K562 (cell line): ENCODE measurements at places on chromosomes 6 and 20.
A peak's percentile ranks its signal among the peaks of the same experiment; 100 is the strongest.

GRCh38 chr6:14824484-14825275 is 421.2 kb upstream of the JARID2 start:
- DNase-seq, result no peak

GRCh38 chr6:1952740-1953360 is 292.6 kb downstream of the GMDS start:
- no peak for DNase-seq

DNA sequence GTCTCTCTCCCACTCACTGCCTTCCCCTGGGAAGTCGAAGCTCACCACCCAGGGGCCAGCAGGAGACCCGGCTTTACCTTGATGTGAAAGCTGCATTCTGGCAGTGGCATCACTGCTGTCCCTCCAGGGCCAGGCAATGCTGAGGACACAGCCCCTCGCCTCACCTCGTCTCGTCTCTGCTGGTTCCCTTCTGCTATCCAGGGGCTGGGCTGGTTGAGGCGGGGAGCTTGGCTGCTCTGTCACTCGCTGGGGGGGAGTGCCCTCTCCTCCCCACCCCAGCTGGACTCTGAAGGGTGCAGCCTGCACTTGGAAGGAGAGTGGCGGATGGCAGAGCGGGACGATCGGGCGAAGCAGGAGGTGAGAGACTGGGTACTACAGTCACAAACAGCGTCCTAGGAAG is 12.7 kb upstream of the DSN1 start:
- DNase-seq, result no peak

- DNase-seq, result no peak
Observed at GRCh38 chr6:52534966-52535390, 41.9 kb downstream of the TRAM2 start.

- no peak for DNase-seq
Observed at GRCh38 chr6:67433124-67433523, 1202.0 kb upstream of the ADGRB3 start.

DNA sequence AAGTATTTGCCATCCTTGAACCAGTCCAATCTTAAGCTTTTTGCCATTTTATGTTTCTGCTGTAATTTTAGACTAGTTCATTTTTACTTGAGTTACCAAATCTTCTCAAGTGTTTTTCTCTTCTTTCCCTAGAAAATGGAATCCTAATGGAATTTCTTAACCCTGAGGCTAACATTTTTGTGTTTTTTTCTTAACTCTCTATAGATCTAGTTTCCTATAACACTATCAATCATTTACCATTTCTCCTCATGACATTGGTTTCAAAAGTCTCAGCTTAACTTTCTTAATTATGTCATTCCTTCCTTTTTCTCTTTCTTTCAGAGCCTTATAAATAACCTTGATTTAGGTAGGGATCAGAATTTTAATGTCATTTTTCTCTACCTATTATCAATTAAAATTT is 54.8 kb downstream of the SENP6 start:
- no peak for DNase-seq

- peak; percentile 58 for DNase-seq
Observed at GRCh38 chr20:53142225-53143127, 170.3 kb downstream of the TSHZ2 start.

DNA sequence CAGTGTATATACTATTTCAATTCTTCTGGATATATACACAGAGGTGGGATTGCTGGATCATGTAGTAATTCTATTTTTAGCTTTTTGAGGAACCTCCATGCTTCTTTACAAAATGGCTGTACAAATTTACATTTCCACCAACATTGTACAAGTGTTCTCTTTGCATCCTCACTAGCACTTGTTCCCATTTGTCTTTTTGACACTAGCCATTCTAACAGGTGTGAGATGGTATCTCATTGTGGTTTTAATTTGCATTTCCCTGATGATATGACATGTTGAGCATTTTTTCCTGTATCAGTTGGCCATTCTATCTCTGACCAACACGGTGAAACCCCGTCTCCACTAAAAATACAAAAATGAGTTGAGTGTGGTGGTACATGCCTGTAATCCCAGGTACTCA is 68.1 kb upstream of the PMEPA1 start:
- no peak for DNase-seq

- DNase-seq, result peak; percentile 81
Observed at GRCh38 chr6:44304282-44305199, 8.6 kb downstream of the AARS2 start.

DNA sequence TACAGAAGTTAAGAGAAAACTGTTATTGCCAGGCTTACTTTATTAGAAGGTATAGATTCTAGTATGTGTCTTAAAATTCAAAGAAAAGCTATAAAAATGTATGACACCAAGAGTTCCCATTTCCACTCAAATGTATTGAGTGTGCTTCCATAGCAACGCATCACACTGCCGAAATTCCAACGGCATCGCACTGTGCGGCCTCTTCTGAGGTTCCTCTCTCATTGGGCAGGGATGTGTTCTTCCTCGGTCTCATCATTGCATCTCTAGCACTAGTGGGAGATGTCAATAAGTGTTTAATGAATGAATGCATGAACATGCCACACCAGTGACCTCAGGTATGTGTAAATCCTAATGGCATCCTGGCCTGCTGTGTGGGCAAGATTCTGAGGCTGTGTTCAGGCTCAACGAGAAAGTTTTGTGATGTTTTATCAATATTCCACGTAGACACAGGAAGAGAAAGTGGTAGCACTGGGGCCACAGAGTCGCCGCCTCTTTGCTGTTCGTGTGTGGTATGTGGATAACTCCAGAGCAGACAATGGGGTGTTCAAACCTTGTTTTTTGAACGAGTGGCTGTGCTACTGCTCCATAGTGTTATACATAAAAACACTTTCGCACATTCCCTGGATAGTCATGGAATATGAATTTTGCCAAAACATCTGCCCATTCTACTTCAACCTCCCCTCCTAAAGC is 171.6 kb downstream of the ADGB start:
- DNase-seq, result no peak

GRCh38 chr6:36297511-36297910 is 27.7 kb downstream of the PNPLA1 start:
- no peak for DNase-seq

DNA sequence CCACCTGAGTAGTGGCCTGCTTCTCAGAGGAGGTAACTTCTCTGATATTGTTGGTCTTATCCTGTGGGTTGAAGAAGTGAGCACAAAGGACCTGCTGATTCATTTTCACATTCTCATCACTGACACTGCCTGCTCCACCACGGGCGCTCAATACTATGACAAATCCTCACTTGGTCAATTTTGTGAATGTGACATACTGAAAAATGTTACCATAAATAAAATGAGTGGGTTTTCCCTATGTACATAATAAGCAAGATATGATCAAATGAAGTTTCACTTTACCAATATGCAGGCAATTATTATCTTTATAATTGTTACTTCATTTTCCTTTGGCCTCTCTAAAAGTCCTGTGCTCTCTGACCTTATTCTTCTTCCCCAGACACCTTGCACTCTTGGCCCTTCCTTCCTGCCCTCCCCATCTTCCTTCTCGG is 71.5 kb upstream of the RIPOR2 start:
- DNase-seq, result no peak

DNA sequence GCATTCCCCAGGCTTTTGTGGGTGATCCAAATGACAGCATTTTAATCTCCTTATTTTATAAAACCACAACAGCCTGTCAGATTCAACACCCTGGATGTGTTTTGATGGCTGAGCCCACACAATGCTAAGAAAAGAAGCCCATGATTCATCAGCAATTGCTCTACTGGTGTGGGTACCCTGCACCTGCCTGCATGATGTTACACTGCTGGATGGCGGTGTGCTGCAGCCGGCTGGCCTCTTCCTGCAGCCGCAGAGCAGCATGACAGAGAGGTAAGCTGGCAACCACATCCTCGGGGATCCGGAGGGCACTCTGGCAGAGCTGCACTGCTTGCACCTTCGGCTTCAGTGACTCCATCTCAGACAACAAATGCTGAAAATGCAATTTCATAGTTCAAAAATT is 327.5 kb downstream of the SYNE1 start:
- DNase-seq, result no peak

- DNase-seq, result no peak
Observed at GRCh38 chr20:10402938-10403608, 30.9 kb downstream of the MKKS start.

GRCh38 chr20:41011551-41012067 is 17.0 kb upstream of the TOP1 start:
- DNase-seq, result no peak

- DNase-seq, result no peak
Observed at GRCh38 chr6:80792151-80792550, 685.7 kb downstream of the BCKDHB start.

DNA sequence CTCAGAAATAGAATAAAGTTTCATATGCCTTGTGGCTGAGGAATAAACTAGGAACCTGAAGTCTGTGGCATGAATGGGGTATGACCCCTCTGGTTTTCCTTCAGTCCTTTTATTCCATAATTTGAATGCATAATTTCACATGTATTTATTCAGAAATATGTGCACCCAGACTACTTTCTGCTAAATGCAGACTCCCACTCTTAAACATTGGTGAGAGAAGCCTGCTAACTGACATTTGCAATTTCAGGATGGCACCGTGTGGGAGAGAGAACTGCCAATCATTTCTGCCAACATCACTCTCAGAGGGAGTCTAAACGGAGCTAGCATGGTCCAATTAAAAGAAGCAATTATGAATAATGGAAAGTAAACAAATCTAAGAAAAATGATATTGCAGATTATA is 141.3 kb downstream of the ADGRB3 start:
- DNase-seq, result no peak

DNA sequence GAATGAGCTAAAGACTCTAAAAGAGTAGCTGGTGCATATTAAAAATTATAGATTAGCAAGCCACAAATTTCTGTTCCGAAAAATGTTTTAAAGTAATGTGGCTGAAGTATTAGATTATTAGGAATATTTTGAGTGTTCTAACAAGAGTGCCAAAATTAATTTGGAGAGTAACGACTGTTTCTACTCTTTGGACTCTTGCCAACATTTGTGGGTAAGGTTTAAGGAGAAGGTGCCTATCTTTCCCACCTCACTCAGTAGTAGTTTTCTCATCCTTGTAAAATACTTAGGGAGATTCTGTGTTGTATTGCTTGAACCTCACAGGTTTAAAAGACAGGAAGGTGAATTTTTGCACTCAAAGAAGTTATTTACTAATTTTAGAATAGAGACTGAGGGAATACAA is 5.0 kb downstream of the HSF2 start:
- DNase-seq, result peak; percentile 10

- DNase-seq, result no peak
Observed at GRCh38 chr20:15071085-15071808, 733.8 kb upstream of the FLRT3 start.

DNA sequence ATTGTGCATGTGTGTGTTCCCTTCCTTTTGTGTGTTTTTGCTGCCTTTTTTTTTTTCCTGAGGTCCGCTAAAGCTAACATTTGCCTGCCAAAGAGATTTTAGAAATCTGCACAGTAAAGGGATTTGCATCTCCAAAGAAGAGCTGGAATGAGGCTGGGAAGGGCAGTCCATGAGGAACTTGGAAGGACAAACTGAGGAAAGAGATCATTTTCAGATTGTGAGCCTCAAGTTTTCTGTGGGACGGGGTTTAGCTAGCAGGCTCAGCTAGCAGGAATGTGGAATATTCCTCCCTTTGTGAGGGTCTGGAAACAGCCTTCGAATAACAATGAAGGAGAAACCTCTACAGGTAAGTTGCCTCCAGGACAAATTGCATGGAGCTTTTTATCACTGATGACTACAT is 3.8 kb downstream of the INSM1 start:
- no peak for DNase-seq

DNA sequence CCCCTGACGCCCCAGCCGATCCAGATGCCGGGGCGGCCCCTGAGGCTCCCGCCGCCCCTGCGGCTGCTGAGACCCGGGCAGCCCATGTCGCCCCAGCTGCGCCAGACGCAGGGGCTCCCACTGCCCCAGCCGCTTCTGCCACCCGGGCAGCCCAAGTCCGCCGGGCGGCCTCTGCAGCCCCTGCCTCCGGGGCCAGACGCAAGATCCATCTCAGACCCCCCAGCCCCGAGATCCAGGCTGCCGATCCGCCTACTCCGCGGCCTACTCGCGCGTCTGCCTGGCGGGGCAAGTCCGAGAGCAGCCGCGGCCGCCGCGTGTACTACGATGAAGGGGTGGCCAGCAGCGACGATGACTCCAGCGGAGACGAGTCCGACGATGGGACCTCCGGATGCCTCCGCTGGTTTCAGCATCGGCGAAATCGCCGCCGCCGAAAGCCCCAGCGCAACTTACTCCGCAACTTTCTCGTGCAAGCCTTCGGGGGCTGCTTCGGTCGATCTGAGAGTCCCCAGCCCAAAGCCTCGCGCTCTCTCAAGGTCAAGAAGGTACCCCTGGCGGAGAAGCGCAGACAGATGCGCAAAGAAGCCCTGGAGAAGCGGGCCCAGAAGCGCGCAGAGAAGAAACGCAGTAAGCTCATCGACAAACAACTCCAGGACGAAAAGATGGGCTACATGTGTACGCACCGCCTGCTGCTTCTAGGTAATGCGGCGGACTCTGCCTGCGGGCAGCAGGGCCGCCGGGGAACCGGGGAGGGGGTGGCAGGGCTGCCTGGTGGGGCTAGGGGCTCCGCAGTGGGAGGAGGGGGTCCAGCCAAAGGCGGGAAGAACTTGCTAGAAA is 2.3 kb downstream of the GNAS start:
- no peak for DNase-seq

DNA sequence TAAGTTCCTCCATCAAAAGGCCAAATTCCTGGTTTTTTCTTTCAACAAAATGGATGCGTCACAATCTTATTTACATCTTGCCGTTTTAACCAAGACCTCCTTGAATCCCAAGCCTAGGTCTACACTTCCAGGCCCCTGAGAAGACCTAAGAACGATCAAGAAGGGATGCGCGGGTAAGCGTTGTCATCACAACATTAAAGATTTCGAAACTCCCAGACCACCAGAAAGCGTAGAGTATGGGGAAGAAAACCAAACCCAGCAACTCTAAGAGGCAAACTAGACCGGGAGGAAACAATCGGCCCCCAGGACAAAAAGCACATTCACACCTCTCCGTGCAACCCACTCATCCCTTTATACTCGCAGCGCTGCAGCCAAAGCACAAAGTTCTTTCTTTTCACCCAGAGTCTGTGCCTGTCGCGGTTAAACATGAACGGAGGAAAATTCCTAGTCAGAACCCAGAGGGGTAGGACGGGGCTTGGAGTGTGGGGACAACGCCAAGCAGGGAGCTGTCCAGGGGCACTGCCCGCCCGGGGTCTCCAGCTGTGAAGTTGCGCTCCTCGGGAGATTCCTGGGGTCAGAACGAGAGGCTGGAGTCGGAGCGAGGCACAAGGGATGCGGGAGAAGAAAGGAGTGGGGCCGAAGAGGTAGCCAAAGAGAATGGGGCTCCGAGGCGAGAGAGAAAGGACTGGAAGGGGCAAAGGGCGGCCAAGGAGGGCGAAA is 725 bp downstream of the OSER1 start:
- DNase-seq, result no peak

- no peak for DNase-seq
Observed at GRCh38 chr6:111743862-111744692, 129.2 kb downstream of the FYN start.

- DNase-seq, result peak; percentile 51
Observed at GRCh38 chr6:144482142-144482541, 197.0 kb downstream of the UTRN start.
